ENCODE measurements at places on chromosomes 7 and 10.

DNA sequence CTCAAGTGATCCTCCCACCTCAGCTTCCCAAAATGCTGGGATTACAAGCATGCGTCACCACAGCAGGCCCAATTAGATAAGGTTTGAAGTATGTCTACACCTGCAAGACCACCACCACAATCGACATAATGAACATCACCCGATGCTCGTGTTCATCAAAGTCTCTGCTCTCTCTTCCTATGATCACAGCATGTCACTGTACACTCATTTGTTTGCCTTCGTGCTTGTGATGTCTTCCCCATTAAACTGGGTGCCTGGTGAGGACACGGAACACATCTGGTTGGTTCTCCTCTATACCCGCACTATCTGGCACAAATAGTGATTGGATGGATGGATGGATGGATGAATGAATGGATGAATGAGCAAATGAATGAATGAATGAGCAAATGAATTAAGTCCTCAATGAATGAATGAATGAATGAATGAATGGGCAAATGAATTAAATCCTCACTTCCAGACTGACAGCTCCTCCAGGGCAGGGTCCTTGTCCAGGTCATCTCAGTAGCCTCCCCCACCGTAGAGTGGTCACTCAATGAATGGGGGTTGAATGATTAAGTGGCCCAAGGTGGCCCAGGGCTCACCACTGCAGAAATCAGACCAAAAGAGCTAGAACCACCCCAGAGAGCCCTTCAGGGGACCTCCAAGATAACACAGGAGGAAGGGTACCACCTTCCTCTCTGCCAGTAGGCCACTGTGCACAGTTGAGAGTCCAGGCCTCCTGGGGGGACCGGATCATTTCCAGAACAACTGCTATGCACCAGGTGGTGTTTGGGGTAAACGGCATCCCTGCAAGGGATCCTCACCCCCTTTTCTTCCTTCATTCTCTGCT lies 101.9 kb upstream of the TNRC18 start:
- DNase-seq, result no peak

DNA sequence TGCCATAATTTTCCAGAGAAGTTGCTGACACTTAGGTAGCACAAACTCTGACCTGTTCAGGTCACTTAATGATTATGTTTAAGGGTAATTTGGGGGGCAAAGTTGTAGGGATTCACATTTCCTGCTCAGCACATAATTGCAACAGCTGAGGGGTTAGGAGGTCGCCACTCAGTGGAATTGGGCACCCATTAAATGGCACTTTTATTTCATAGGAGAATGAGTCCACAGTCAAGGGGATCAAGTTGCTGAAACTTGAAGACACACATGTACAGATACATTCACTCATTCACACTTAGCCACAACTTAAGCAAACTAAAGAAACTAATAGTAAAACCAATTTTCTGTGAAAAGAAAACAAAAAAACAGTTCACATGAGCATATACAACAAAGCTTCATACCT lies 1.5 kb downstream of the PCDH15 start:
- no peak for DNase-seq

GRCh38 chr10:50541921-50542320 lies 81.8 kb downstream of the SGMS1 start:
- no peak for DNase-seq

GRCh38 chr10:35470248-35470924 lies 134.1 kb downstream of the CCNY start:
- DNase-seq, result no peak

DNA sequence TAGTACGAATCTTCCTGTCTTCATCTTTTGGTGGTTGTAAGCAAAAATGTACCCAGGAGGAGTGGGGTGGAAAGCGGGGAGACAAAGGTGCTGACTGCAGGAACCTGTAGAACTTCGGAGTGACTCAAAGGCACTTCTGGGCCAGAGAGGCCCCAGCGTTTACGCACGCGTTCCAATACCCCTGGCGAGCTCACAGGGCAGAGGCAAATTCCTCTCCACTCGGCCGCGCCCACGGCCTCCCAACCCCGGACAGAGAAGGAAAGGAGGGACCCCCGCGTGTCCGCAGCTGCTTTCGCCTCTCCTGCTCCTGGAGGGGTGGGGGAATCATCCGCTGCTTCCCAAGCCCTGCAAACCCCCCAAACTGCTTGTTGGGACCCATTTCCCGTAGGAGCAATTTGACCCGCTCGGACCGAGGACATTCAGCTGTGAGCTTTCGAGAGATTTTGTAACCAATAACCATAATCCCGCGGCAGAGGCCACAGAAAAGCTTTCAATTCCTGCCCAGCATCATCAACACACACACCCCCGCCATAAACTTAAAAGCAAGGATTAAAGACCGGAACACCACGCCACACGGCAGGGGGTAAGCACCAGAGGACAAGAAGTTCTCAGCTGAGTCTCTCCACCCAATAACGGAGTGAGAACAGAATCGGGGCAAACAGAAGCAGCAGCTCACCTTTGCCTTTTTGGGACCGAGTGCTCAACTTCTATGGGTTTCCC lies 2.3 kb downstream of the IGF2BP3 start:
- no peak for DNase-seq

DNA sequence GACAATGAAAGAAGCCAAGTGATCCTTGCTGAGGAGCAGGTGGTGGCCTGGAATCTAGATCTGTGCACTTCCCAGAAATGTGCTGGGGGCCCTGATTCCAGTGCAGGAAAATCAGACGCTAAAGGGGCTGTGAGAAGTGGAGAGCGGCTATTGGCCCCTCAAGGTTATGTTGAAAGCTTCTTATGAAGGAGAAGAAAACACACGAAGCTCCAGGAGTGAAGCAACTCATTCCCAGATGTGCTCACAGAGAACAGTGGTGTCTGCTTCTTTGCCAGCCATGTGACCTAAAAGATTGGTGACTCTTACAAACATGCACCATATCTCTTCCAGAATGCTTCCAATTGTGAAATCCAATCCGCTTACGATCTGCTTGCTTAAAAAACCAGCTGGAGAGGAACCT lies 679.3 kb upstream of the IGFBP3 start:
- no peak for DNase-seq

GRCh38 chr7:104983578-104984539 lies 30.1 kb upstream of the KMT2E start:
- peak; percentile 75 for DNase-seq

DNA sequence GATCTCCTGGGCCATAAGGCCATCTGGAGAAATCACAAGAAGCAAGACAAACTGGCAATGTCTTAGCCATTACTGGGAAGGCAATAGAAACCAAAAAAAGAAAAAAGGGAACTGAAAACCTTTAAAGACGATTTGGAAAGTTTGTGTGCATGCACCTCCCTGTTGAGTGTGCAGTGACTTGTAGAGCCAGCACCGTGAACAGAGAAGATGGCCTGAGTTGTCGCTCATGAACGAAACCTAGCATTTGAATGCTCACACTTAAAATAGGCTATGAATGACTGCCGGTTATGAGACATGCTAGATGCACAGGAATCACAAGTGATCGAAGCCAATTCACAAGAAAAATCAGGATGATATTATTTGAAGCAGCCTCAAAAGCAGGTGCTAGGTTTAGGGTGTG lies 151.3 kb upstream of the ADO start:
- DNase-seq, result no peak

- DNase-seq, result no peak
Measured at GRCh38 chr7:132603220-132603833, 27.1 kb upstream of the PLXNA4 start.

GRCh38 chr7:154985230-154985629 lies 17.7 kb downstream of the PAXIP1 start:
- no peak for DNase-seq

DNA sequence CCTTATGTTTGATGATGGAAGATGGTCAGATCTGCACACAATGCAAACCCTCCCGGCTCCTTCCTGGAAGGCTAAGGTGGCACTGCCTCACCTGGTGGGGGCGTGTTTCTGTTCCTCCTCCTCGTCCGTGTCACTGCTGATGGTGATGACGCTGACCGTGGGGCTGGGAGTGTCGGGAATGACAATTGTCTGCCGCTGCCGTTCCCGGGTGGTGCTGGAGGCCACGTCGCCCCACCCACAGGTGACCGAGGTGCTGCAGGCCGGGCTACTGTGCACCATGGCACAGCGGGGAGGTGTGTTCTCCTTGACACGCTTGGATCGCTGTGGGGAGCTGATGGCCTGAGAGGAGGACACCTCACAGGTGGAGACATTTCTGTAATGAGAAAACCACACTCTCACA lies 73.1 kb downstream of the CLEC2L start:
- DNase-seq, result no peak

DNA sequence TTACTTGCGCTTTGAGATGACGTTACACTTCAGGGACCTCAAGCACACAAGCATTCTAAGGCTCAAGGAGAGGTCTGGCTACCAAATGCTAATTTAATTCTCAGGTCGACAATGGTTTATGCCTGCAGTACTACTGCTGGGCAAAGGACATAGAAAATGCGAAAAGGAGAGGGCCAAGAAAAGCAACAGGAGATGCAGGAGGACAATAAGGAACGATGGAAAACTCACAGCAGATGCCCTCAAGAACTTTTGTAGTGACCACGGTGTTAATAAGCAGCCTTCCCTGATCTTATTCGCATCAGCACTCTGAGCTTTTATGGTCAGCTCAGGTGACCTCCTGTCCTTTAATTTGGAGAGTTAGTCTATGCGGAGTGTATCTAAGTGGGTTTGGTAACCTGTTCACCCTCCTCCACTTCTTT lies 146.3 kb downstream of the GPR85 start:
- no peak for DNase-seq

DNA sequence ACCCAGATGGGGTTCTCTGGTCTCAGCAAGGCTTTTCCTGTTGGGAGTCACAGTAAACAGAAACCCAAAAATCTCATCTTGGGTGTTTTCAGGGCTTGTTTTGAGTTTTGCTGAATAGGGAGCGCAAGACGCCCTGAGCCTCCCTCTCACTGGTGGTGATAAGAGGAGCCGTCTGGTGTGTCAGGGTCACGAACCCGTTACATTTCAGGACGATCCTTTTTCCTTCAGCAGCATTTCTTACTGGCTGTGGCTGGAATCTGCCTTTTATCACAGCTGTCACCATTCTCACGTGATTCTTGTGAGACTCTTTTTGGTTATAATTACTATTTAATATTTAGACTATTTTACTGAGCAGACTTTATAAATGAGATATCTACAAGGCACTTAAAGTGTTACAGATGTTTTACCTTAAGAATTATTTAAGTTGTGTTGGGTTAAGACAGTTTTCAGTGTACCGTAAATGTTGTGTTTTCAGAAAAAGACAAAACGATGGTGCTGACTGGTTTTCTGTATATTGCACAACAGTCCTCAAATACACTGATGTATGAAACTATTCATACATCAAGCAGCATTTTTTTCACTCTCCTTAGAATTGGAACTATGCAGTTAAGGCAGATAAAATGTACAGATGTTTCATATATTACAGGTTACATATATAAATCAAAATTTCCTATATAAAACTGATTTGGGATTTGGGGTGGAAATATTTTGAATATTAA lies 2.2 kb upstream of the GET4 start:
- no peak for DNase-seq
